T follicular helper cell (primary cell): ENCODE measurements at places on chromosomes 2 and 18.

- no peak for DNase-seq
These were observed 64.4 kb downstream of the TTC21B start for GRCh38 chr2:165889158-165889557.

- DNase-seq = no peak
These were observed 63.1 kb downstream of the CXCR4 start for GRCh38 chr2:136054856-136055255.

DNA sequence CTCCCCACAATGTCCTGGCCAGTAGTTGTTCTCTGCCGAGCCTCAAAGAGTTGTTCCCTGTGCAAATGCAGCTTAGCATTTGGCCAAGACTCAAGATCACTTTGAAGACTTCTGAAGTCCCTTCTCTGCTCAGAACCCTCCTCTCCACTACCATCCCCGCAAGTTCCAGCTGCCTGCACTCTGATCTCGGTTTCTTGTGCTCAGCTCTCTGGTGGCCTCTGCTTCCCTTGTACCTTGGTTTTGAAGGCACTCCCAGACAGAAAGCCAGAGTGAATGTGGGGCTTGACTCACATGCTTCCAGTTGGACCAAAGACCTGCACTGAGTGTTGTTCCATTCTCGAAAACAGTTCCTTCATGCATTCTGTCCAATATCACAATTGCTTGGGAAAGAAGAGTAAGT lies 28.6 kb downstream of the CRACDL start:
- DNase-seq = no peak

GRCh38 chr18:76130845-76131244 lies 364.2 kb downstream of the ZNF516 start:
- DNase-seq = no peak

DNA sequence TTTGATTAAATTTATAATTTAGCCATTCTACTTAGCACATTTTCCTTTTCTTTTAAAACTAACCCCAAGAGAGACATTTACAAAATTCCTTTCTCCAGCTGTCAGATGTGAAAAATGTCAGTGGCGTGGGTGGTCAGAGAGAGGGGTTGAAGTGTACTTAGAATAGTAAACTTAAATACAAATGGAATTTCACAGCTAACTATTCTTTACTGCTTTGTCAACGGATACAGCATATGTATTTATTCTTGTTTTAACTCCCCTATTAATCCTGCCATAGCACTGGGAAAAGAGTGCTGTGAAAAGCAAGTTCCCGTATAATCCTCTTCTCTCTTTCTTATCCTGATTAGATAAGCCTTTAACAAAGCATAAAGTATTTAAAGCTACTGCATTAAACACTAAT lies 191.4 kb upstream of the CHAC2 start:
- no peak for DNase-seq

DNA sequence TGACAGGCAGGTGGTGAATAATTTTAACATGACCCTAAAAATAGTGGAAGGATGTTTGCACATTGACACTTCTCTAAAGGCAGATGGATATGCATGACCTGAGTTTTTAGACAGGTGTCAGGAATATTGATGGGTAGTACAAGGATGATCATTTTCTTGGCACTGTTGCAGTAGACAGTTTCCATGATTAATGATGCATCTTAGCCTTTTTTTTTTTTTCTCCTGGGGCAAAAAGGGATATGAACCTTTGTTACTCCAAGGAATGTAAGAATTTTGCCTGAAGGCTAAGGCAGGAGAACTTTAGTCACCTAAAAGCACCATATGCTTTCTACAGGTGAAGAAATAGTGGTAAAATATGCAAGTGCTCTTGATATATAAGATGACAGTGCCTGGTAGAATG lies 136.3 kb upstream of the CAVIN2 start:
- DNase-seq = no peak

DNA sequence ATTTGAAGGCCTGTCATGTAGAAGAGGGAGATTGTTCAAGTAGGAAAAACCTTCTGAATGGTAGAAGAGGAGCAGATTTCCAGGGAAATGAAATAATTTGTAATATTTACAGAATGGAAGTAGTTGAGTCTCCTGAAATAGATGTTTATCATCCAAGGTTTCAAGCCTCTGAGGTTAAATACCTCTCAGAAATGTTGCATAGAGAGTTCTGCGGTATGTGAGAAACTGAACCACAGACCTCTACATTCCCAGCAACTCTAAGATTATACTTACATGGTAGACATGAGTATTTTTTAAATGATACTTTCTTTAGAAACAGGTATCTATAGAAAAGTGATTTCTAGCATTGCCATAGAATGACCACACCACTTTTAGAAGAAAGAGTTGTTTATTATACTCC lies 379.8 kb upstream of the FANCL start:
- no peak for DNase-seq

GRCh38 chr18:78771496-78772359 lies 207.9 kb upstream of the SALL3 start:
- DNase-seq = no peak

GRCh38 chr2:150473767-150474166 lies 13.7 kb downstream of the RND3 start:
- no peak for DNase-seq

GRCh38 chr2:181120625-181121024 lies 140.2 kb downstream of the UBE2E3 start:
- no peak for DNase-seq
